ENCODE measurements at places on chromosomes 11 and 22.

GRCh38 chr11:96014217-96014616 is 90.3 kb upstream of the MTMR2 start:
- DNase-seq: no peak

DNA sequence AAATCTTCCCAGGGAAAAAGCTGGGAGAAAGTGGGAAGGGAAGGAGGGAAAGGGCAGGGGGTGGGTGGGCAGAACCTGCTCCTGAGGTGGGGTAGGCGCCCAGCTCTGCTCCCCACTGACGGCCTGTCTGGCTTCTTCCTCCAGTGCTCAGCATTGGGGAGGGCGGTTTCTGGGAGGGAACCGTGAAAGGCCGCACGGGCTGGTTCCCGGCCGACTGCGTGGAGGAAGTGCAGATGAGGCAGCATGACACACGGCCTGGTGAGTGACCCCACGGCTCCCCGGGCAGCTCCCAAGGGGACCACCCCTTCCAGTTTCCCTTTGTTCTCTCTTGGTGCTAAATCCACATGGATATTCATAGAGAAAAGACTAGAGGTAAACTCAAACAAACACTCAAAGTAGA is 25.9 kb downstream of the SHANK3 start:
- no peak for DNase-seq

- no peak for DNase-seq
These were observed 1.4 kb downstream of the TNKS1BP1 start for GRCh38 chr11:57323167-57323854.

DNA sequence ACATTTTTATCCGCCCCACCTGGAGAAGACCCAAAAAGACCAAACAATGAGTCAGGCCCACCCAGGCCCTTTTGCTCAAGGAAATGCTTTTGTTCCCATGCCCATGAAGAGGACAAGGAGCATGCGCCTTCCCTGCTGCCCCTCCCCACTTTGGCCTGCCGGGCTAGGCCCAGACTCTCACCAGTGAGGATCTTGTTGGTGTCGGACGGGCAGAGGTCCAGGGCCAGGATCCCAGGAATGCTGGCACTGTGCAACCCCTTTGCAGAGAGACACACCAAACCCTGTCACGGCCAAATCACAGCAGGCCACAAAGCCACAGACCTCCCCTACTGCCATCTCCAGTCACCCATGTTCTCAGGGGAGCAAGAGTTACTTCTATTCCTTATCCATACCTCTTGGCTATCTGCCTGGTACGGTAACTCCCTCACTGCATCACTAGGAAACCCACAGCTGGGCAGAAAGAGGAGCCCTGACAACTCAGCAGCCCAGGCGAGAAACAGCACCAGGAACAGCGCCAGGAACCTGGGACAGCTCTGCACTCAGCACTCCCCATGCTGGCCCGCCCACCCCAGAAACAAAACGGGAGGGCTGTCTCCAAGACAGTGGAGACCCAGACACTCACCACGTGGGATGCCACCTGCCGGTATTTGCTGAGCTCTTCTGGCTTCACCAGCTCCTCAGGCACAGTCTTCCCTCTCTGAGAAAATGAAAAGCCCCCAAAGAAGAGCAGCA is 5.5 kb downstream of the PRPF19 start:
- no peak for DNase-seq

- peak; percentile 65 for DNase-seq
These were observed 2.7 kb upstream of the NEAT1 start for GRCh38 chr11:65419772-65420481.

- DNase-seq: no peak
These were observed 304.1 kb upstream of the PITPNB start for GRCh38 chr22:28222976-28223745.

- DNase-seq: no peak
These were observed 25.9 kb upstream of the WNT7B start for GRCh38 chr22:46002757-46003270.

DNA sequence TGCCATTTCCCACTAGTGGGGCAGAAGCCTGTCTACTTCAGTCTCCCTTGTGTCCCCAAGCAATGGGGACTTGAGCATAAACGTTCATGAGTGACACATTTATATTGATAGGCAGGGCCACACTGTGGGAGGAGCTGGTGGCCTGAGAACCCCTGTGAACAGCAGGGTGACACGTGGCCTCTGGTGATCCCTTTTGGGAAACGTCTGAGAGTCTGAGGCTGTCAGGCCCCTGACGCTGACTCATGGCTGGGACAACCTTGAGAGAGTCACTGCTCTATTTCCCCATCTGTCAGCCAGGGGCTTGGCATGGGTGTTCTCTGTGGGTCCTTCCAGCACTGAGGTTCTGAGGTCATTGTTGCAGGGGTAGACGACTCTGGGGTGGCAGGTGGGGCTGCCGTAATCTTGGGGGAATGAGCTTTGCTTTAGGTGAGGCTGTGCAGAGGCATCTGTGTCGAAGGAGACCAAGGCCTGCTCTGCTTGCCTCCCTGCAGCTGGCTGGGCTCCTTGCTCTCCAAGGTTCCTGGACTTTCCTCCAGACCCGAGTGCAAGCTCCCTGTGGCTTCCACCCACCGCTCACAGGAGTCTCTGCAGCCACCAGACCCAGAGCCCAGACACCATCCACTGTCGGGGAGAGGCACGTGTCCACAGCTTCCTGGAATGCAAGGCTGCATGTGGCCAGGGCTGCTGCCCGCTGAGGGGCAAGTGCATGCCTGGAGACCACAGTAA is 54.7 kb downstream of the SMIM38 start:
- DNase-seq: no peak

- DNase-seq: no peak
These were observed 13.8 kb downstream of the SEC14L3 start for GRCh38 chr22:30457981-30458380.

GRCh38 chr11:44979543-44980399 is 29.1 kb upstream of the TP53I11 start:
- DNase-seq: no peak

- no peak for DNase-seq
These were observed 13.8 kb upstream of the JAM3 start for GRCh38 chr11:134055029-134055428.

GRCh38 chr11:100592619-100593260 is 94.3 kb upstream of the ARHGAP42 start:
- no peak for DNase-seq

DNA sequence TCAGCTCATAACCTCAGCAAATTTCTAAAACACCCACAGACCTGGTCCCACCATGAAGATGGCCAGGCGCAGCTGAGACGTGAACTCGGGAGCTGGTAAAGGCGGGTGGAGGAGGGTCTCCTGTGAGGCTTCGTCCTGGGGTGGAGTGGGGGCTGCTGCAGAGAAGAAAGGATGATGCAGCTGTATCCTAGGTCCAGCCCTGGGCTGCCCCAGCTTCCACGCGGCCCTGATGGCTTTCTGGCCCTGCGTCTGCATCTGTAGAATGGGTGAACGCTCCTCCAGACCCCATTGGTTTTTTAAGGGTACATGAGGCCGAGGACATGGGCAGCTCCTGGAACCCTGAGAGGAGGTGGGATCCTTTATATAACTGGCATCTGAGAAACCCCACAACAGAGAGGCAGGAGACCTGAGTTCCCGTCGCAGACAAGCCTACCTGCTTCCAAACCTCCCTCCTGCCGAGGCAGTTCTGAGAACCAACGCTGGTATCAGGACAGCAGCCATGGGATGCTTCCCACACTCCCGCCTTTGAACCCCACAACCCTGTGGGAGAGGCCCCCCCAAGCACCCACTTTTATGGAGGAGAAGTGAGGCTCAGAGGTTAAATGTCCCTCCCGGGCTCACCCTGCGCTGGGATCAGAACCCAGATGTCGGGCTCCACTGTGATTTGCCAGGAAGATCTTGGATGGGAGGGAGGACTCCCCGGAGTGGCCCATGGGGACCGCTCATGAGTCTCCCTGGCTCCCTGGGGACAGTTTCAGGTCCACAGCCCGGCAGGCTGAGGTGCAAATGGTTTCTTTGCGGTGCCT is 55.2 kb upstream of the FGF3 start:
- no peak for DNase-seq

DNA sequence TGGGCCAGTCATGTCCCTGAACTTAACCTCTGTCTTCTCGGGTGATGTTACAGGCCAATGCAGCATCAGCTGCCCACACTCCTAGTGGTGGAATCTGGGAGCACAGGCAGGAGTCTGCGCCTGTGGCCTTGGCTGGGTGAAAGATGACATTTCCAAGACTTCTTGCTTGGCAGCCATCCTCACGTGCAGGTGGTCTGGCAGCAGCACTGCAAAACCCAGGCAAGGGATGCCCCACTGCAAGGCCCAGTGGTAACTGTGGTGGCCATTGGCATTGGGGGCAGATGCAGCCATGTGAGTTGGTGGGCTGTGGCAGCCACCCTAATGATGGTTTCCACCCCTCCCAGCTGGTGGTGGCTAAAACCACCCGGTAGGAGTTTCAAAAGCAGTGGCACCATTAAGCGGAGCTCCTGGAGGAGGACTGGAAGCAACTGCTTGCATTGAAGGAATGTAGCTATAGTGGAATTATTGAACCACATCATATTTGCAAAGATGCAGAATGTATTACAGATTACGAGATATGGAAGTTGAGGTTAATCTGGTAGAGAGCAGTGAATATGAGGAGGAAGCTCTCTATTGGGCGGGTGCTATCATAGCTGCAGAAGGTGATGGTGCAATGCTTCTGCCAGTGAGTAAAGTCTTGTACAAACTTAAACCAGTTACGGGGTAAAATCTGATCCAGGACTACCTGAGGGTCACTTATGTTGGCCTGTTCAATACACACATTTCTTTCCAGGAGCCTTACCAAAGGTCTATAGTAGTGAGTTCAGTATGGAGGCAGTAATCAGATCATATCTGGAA is 120.7 kb upstream of the TOP3B start:
- no peak for DNase-seq

GRCh38 chr11:92249156-92249753 is 24.6 kb downstream of the FAT3 start:
- no peak for DNase-seq

DNA sequence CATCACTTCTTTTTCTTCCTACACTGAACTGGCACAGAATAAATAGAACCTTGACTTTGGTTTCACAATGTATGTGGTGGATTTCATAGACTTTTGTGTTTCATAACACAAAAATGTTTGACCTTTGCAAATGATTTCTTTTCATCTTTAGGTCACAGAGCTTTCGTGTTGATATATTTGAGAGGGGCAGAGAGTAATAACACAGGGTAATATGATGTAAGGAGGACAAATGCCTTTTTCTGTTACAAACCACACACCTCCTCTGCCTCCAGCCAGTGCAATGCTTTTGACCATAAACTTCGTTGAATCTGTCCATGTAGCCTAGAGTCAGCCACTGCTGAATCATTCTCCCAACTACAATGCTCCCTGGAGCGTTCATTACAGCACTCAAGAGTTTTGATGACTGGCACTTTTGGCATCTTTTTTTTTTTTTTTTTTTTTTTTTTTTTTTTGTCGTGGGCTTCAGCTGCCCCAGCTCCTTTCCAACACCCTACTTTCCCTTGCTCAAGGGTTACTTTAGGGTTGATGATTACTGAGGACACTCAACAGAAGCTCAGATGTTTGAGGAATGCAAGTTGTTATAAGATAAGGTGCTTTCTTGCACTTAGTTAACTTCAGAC is 11.4 kb upstream of the CAT start:
- DNase-seq: no peak

- DNase-seq: no peak
These were observed 10.0 kb downstream of the SPTY2D1 start for GRCh38 chr11:18624161-18624560.

DNA sequence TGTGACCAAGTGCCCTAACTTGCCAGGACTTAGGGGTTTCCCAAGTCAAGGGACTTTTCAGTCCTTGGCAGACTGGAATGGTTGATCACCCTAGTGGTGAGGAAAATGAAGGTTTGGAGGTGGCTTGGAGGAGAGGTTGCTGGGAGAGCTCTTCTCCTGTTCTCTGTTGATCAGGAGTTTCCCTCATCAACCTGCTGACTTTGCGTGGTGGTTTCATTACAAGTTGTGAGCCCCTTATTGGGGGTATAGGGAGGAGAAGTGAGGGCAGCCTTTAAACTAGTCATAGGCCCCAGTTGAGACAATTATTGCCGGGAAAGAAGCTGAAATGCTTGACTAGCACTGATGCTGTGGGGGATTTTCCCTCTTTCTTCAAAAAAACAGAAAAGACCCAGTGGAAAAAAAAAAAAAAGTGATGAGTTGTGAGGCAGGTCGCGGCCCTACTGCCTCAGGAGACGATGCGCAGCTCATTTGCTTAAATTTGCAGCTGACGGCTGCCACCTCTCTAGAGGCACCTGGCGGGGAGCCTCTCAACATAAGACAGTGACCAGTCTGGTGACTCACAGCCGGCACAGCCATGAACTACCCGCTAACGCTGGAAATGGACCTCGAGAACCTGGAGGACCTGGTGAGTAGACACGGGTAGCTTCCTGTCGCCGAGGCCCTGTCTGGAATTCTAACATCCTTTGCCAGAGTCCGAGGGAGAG is at the start of gene CXCR5:
CXCR5 (plus strand) TSS at position 525 of the 704 bp plus-strand sequence; CDS start at position 575, 50 bp downstream.
- no peak for DNase-seq

- DNase-seq: no peak
These were observed 751 bp downstream of the MS4A10 start for GRCh38 chr11:60785806-60786361.

DNA sequence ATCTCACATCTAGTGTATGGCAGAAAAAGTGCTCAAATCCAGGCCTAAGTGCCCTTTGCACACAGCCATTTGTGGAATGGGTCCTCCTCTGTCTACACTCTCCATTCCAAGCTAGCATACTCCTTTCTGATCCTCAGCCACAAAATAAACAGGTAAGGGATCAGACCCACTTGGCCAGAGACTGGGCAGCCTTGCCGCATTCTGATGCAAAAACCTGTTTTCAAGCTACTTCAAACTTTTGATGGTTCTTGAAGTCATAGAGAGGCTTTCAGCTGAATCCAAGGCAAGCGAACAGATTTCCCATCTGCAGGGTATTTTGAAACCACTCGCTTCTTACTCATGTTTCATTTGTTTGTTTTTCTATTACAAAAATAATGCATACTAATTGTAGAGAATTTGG is 136.6 kb upstream of the NAV2 start:
- no peak for DNase-seq

DNA sequence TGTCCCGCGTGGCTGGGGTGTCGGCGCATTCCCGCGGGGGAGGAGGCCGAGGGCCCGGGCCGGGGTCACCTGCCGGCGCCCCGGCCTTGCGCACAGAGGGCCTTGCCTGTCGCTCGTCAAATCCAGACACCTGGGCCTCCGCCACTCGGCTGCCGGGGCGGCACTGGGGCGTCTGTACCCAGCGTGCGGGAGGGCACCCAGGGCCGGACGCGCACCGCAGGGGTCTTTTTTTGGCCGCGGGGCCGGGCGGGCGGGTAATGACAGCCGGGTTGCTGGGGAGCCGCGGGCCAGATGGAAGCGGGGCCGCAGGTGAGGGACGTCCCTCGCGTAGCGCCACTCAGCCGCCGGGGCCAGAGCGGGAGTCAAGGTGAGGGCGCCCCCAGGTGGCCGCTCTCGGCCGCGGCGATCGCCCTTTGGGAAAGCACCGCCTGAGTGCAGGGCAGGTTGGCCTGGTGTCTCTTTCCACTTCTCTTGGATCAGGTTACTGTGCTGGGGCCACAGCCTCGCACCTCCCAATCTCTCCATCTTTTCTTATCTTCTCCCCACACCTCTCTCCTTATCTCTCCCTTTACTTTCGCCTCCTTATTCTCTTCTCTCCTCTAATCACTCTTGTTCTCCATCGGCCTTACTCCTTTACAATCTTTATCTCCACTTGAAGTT is 3.5 kb downstream of the PHLDB1 start:
- DNase-seq: no peak

All from esophagus squamous epithelium (tissue), 5 donors.